A549 treated with CORT108297 at 1 μM for 4 hours (cell line): ENCODE measurements at places on chromosomes 2 and 18. TPM values are rescaled to one million over a fixed set of nuclear protein-coding genes. Genes with fewer than 3 reads are reported as not detected.

POTEF gene
- total RNA-seq = not detected in 5 replicates

GGCX gene
- total RNA-seq = 36.1 to 46.7 TPM (median 44.7 TPM) in 5 replicates

ACADL gene
- 0.03 to 0.08 TPM (median 0.07 TPM) in 3 of 5 replicates, not detected in the others for total RNA-seq

ALPP gene
- total RNA-seq = 0.59 to 0.81 TPM (median 0.74 TPM) in 5 replicates

UCN gene
- total RNA-seq = 0.48 to 2.5 TPM (median 1.6 TPM) in 5 replicates

DGKD gene
- total RNA-seq = 80.6 to 113 TPM (median 103 TPM) in 5 replicates

HSBP1L1 gene
- 10.7 to 14.2 TPM (median 12.6 TPM) in 5 replicates for total RNA-seq

KCMF1 gene
- 87.2 to 97.4 TPM (median 95.0 TPM) in 5 replicates for total RNA-seq

SERPINB4 gene
- 0.14 to 0.25 TPM (median 0.19 TPM) in 5 replicates for total RNA-seq

AQP4 gene
- total RNA-seq = 0.05 TPM in 1 of 5 replicates, not detected in the others

HTR2B gene
- 0.05 to 0.09 TPM (median 0.08 TPM) in 5 replicates for total RNA-seq

IL1R1 gene
- 22.9 to 40.2 TPM (median 34.7 TPM) in 5 replicates for total RNA-seq

OTOS gene
- total RNA-seq = 0.19 TPM in 1 of 5 replicates, not detected in the others

XPO1 gene
- 106 to 143 TPM (median 123 TPM) in 5 replicates for total RNA-seq

PRR30 gene
- total RNA-seq = not detected in 5 replicates

OR6B2 gene
- not detected in 5 replicates for total RNA-seq

IL36G gene
- total RNA-seq = not detected in 5 replicates

PDE11A gene
- 0.21 to 0.71 TPM (median 0.50 TPM) in 5 replicates for total RNA-seq

CCDC93 gene
- total RNA-seq = 12.3 to 14.6 TPM (median 14.1 TPM) in 5 replicates

GKN2 gene
- total RNA-seq = 2.4 to 4.1 TPM (median 2.9 TPM) in 5 replicates

NAT8 gene
- total RNA-seq = not detected in 5 replicates

STEAP3 gene
- total RNA-seq = 39.7 to 50.4 TPM (median 45.1 TPM) in 5 replicates

SNTG2 gene
- not detected in 5 replicates for total RNA-seq

FKBP1B gene
- 8.7 to 11.7 TPM (median 9.8 TPM) in 5 replicates for total RNA-seq

MEIS1 gene
- total RNA-seq = 1.5 to 1.9 TPM (median 1.8 TPM) in 5 replicates

ZNF407 gene
- 2.4 to 2.8 TPM (median 2.8 TPM) in 5 replicates for total RNA-seq

LOXL3 gene
- total RNA-seq = 0.22 to 0.37 TPM (median 0.33 TPM) in 5 replicates

KCNK3 gene
- 0.53 to 1.2 TPM (median 1.0 TPM) in 5 replicates for total RNA-seq

PDIA6 gene
- total RNA-seq = 342 to 363 TPM (median 360 TPM) in 5 replicates

PRKAG3 gene
- not detected in 5 replicates for total RNA-seq

GREB1 gene
- 2.5 to 3.0 TPM (median 2.8 TPM) in 5 replicates for total RNA-seq

CFAP65 gene
- 0.15 to 0.24 TPM (median 0.20 TPM) in 5 replicates for total RNA-seq

SERPINB11 gene
- 0.07 to 0.13 TPM (median 0.10 TPM) in 3 of 5 replicates, not detected in the others for total RNA-seq

EVX2 gene
- not detected in 5 replicates for total RNA-seq

RND3 gene
- total RNA-seq = 49.5 to 68.6 TPM (median 53.9 TPM) in 5 replicates
